ENCODE measurements at places on chromosomes 5 and 9.

GRCh38 chr5:76617675-76618074 is 5.5 kb downstream of the F2RL2 start:
- H3K27me3 ChIP-seq, result no peaks in the 10 kb centered on the region
- no peak for DNase-seq
- H3K36me3 ChIP-seq, result no peaks in the 10 kb centered on the region
- no peak overlapping the region for H3K4me3 ChIP-seq

GRCh38 chr5:8689773-8690172 is 820.8 kb downstream of the MTRR start:
- H3K36me3 ChIP-seq, result no peaks in the 10 kb centered on the region
- no peaks in the 10 kb centered on the region for H3K27me3 ChIP-seq
- H3K4me3 ChIP-seq, result no peak overlapping the region
- H3K4me1 ChIP-seq, result no peaks in the 10 kb centered on the region

GRCh38 chr5:138139781-138140090 is 508 bp upstream of the NME5 start:
- H3K4me1 ChIP-seq, result peaks cover 7% of the 10 kb centered on the region
- no peak overlapping the region for H3K27ac ChIP-seq
- no peak for DNase-seq
- H3K4me3 ChIP-seq, result no peak overlapping the region
- H3K36me3 ChIP-seq, result no peaks in the 10 kb centered on the region

DNA sequence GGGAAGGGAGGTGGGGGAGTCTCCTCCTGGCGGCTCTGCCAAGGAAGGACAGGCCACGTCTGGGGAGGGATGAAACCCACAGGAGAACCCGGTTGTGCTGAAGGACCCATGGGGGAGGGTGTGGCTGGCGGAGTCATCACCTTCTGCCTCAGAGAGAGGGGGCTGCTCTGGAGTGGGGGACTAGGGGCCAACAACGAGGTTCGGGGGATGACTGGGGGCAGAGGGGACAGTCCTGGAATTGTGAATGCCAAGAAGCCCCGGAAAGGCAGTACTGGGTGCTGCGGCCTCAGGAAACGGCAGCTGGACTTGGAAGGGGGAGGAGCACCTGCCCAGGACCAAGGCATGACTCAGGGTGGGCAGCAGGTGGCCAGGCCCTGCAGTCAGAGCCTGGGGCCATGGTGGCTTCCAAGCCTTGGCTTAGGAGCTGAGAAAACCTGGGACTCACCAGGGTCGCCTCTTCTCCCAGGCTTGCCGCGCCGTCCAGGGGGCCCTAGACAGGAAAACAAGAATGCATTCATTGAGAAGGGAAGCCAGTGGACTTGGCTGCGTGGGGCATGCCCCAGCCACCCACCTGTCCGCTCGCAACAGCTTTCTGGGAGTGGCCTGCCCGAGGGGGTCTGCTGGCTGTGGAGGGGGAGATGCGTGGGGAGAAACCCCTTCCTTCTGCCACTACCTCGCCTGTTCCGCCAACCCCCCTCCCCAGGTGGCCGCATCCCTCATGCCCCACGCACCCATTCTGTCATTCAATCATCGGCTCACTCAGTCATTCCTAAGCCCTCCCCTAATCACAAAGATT is 74.0 kb upstream of the PHYKPL start:
- H3K36me3 ChIP-seq, result no peaks in the 10 kb centered on the region
- DNase-seq, result no peak
- no peak overlapping the region for H3K4me3 ChIP-seq

GRCh38 chr5:164431634-164432304 is 926.4 kb downstream of the MAT2B start:
- no peaks in the 10 kb centered on the region for H3K36me3 ChIP-seq
- no peak overlapping the region for H3K4me3 ChIP-seq
- H3K27me3 ChIP-seq, result no peaks in the 10 kb centered on the region

DNA sequence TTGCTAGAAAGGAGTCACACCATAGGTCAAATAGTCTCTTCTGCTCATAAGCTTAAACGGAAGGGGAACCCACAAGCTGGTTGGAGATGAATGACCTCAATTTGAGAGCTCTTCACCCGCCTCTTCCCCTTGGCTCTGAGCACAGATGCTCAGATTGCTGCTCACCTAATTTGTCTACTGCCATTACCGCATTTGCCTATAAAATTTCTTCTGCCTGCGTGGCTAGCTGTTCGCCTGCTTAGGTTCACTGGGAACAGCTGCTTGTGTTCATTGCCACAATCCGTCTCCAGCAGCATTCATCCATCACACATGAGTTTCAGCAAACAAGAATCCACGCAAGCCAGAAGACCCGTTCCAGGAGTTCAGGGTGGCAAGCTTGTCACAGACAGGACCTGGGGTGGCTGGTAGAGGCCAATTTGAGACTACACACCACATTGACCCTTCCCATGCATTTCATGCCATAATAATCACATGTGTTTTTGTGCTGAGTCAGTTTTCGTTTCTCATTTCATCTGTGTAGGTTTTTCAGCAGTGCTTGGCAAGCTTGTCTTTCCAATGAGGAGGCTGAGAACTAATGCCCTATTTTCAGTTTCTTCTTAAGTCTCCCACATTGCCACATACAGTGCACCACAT is 50.2 kb upstream of the DNAH5 start:
- H3K36me3 ChIP-seq, result no peaks in the 10 kb centered on the region
- H3K27me3 ChIP-seq, result no peaks in the 10 kb centered on the region
- no peak for DNase-seq
- no peak overlapping the region for H3K4me3 ChIP-seq
- H3K4me1 ChIP-seq, result no peaks in the 10 kb centered on the region

GRCh38 chr5:1737790-1738405 is 61.7 kb downstream of the MRPL36 start:
- H3K27me3 ChIP-seq, result no peaks in the 10 kb centered on the region
- no peaks in the 10 kb centered on the region for H3K36me3 ChIP-seq
- no peak for DNase-seq

DNA sequence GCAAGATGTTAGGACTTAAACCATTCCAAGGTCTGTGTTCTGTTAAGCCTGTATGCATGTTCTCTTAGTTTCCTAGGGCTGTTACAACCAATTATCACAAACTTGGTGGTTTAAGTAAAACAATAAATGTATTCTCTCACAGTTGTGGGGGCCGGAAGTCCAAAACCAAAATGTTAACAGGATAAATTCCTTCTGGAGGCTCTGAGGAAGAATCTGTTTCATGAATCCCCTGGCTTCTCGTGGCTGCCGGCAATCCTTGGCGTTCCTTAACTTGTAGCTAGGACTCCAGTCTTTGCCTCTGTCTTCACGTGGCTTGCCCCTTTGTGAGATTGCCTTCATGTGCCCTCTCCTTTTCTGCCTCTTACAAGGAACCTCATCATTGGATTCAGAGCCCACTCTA is 30.4 kb downstream of the FEM1C start:
- H3K27ac ChIP-seq, result no peak overlapping the region
- no peak overlapping the region for H3K4me3 ChIP-seq
- H3K36me3 ChIP-seq, result no peaks in the 10 kb centered on the region

GRCh38 chr9:89798547-89799120 is 193.8 kb downstream of the GADD45G start:
- H3K4me1 ChIP-seq, result peaks cover 31% of the 10 kb centered on the region
- H3K36me3 ChIP-seq, result no peaks in the 10 kb centered on the region
- no peak overlapping the region for H3K27ac ChIP-seq
- no peak overlapping the region for H3K4me3 ChIP-seq
- no peaks in the 10 kb centered on the region for H3K27me3 ChIP-seq

- peak overlapping the region; percentile 27 for H3K27ac ChIP-seq
- DNase-seq, result no peak
- peaks cover 12% of the 10 kb centered on the region for H3K4me1 ChIP-seq
- H3K36me3 ChIP-seq, result no peaks in the 10 kb centered on the region
- no peak overlapping the region for H3K4me3 ChIP-seq
Observed at GRCh38 chr9:134128727-134129679, 6.9 kb upstream of the WDR5 start.

- DNase-seq, result no peak
- H3K36me3 ChIP-seq, result peaks cover 5% of the 10 kb centered on the region
- no peaks in the 10 kb centered on the region for H3K27me3 ChIP-seq
- H3K4me1 ChIP-seq, result peaks cover 40% of the 10 kb centered on the region
Observed at GRCh38 chr9:127937056-127937387, 632 bp downstream of the DPM2 start.

DNA sequence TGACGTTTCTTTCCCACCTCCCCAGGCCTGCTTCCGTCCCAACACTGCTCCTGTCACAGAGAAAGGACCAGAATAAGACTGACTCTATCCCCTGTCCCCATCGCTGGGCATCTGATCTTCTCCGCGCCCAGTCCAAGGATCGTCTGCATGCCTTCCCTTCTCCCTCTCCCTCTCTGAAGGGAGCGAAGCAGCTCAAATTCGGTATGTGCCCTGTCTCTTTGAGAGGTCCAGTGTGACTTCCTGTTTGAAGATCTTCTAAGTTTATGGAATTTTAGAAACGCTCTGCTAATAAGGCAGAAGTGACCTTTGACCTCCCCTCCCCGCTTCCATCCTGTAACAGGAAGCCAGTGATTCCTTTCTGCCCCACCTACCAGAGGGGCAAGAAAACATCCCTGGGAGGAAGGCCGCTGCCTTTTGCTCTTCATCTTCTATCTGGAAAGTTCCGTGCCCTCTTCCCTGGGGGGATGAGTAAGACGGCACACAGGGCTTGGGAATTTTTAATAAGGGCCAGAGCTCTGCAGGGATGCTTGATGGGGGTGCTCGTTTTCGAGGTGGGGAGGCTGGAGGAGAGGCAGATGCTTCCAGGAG is 40.7 kb upstream of the RNU6ATAC start:
- no peaks in the 10 kb centered on the region for H3K4me1 ChIP-seq
- no peaks in the 10 kb centered on the region for H3K27me3 ChIP-seq
- H3K36me3 ChIP-seq, result no peaks in the 10 kb centered on the region
- H3K27ac ChIP-seq, result no peak overlapping the region

DNA sequence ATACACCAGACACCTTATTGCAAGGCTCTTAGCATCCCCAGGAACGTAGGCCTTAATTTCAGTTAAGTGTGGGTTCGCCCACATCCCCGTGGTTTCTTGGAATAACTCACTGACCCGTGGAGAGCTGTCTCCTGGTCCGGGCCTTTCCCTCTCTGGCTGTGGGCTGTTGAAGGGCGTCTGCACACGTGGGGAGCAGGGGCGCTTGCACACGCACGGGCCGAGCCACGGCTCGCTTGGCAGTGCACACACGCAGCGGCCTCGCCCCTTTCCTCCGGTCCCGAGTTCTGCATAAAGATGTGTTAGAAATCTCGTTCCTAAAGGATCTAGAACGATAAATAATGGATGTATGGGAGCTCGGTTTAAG is 141.9 kb downstream of the PBX3 start:
- no peaks in the 10 kb centered on the region for H3K36me3 ChIP-seq
- DNase-seq, result no peak
- H3K4me1 ChIP-seq, result peaks cover 14% of the 10 kb centered on the region
- H3K27me3 ChIP-seq, result no peaks in the 10 kb centered on the region
- peak overlapping the region; percentile 48 for H3K4me3 ChIP-seq
- peak overlapping the region; percentile 76 for H3K27ac ChIP-seq

DNA sequence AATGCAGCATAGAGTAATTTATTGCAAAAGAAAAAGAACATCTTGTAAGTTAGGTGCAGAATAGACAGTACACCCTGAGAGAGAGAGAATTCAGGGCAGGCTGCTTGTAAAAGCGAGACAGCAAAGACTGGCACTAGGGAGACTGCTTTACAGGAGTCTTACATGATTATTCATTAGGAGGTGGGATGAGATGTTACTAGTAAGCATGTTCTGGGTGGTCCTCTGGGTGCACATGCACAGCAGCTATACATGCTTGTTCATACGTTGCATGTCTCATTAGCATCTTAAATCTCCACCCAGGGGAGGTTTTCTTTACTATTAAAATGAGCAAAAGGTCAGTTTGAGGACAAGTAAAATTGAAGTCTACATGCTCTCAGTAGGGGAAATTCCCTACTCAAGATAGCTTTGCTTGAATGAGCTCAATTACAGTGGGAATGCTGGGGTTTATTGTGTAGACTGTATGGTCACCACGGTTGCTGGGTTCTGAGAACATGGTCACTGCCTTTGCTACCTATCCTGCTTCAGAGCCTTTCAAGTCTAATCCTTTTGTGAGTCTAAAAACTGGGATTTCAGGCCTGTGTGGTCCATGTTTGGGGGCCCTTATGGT is 60.6 kb downstream of the RGS7BP start:
- H3K27ac ChIP-seq, result no peak overlapping the region
- no peaks in the 10 kb centered on the region for H3K4me1 ChIP-seq
- DNase-seq, result no peak
- H3K4me3 ChIP-seq, result no peak overlapping the region
- no peaks in the 10 kb centered on the region for H3K36me3 ChIP-seq
- H3K27me3 ChIP-seq, result no peaks in the 10 kb centered on the region

GRCh38 chr9:74951725-74952151 is 974 bp downstream of the C9orf40 start:
- peaks cover 31% of the 10 kb centered on the region for H3K4me1 ChIP-seq
- no peaks in the 10 kb centered on the region for H3K36me3 ChIP-seq
- peak overlapping the region; percentile 98 for H3K27ac ChIP-seq
- H3K27me3 ChIP-seq, result no peaks in the 10 kb centered on the region
- H3K4me3 ChIP-seq, result peak overlapping the region; percentile 90

GRCh38 chr5:136356747-136357469 is 8.4 kb downstream of the TRPC7 start:
- DNase-seq, result no peak
- H3K4me3 ChIP-seq, result no peak overlapping the region
- no peaks in the 10 kb centered on the region for H3K4me1 ChIP-seq
- no peaks in the 10 kb centered on the region for H3K27me3 ChIP-seq
- no peak overlapping the region for H3K27ac ChIP-seq

- H3K36me3 ChIP-seq, result no peaks in the 10 kb centered on the region
- H3K27me3 ChIP-seq, result no peaks in the 10 kb centered on the region
- peaks cover 11% of the 10 kb centered on the region for H3K4me1 ChIP-seq
- H3K27ac ChIP-seq, result no peak overlapping the region
- DNase-seq, result no peak
Observed at GRCh38 chr5:142957528-142957927, 187.4 kb downstream of the ARHGAP26 start.

GRCh38 chr9:27668280-27668679 is 95.0 kb upstream of the C9orf72 start:
- H3K4me1 ChIP-seq, result no peaks in the 10 kb centered on the region
- DNase-seq, result no peak
- no peak overlapping the region for H3K27ac ChIP-seq
- H3K4me3 ChIP-seq, result no peak overlapping the region
- no peaks in the 10 kb centered on the region for H3K27me3 ChIP-seq

- no peaks in the 10 kb centered on the region for H3K36me3 ChIP-seq
- H3K4me3 ChIP-seq, result peak overlapping the region; percentile 42
- DNase-seq, result no peak
- peaks cover 53% of the 10 kb centered on the region for H3K4me1 ChIP-seq
- peaks cover 5% of the 10 kb centered on the region for H3K27me3 ChIP-seq
Observed at GRCh38 chr9:14349447-14350348, 35.8 kb upstream of the NFIB start.

Measured in vagina (tissue), 2 donors.